ENCODE measurements at places on chromosomes 11 and 22.

- DNase-seq, result no peak
These were observed 83.6 kb upstream of the PPARA start for GRCh38 chr22:46066691-46067090.

DNA sequence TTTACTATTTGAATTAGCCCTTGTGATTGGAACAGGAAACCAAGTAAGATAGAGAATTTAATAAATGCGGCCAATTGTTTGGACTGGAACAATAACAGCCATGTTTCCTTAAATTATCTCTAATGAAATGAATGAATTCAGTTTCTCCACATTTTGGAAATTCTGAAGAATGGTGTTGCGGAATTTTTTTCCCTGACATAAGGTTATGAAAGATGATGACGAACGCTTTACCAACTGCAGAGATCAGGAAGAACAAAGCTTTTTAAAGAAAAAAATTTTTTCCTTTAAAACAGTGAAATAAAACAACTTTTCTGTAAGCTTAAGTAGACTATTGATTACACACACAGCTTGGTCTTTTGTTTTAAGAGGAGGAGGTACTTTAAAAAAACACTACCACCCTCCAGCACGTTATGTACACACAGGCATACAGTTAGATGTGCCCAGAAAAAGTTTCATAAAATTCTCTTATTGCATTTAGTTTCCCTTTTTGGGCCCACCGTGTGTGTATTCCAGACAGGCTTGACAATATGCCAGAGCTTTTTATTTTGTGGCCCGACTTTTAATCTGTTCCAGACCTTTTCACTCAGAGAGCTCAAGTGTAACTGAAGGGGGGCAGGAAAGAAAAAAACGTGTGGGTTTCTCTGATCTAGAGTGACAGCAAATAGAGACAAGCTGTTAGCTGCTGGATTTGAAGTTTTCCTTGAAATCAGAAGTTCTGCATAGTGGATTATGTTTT lies 77.3 kb downstream of the YAP1 start:
- DNase-seq, result no peak

DNA sequence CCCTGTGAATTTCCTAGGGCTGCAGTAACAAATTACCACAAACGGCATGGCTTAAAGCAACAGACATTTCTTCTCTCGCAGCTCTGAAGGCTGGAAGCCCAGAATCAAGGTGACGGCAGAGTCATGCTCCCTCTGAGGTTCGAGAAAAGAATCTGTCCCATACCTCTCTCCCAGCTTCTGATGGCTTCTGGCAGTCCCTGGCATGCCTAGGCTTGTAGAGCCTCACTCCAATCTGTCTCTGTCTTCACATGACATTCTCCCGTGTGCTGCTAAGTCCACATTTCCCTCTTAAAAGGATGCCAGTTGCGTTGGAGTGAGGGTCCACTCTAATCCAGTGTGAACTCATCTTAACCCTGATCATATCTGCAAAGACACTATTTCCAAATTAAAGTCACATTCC lies 116.2 kb downstream of the NECTIN1 start:
- DNase-seq, result no peak

GRCh38 chr22:45087802-45088201 lies 75.9 kb upstream of the NUP50 start:
- DNase-seq, result no peak

DNA sequence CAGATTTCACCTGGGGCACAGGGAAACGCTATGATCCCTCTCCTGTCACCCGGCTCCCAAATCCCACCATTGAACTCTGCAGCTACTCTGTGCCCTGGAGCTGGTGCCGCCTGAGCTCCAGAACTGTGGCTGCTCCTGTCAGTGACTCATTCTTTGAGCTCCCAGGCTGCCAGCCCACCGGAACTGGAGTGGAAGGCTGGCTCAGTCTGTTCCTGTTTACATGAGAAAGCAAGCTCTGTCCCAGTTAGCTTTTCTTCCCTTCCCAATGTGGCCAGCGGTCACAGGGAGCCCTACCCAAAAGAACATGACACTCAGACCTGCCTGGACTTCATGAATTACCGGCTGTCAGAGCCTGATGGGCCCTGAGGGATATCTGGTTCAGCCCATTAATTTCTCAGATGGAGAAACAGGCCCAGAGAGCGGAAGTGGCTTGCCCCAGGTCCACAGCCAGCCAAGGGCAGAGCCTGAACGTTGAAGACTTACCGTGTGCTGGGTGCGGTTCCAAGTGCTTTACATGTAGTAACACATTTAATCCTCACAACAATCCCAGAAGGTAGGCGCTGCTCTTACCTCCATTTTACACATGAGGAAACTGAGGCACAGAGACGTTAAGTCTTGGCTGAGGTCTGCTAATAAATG lies 23.8 kb upstream of the IGSF22 start:
- DNase-seq, result peak; percentile 78

Data from ACHN (cell line).